Fibroblast of lung (primary cell): ENCODE measurements at places on chromosomes 1 and 21. TPM values are rescaled to one million over a fixed set of nuclear protein-coding genes. Genes with fewer than 3 reads are reported as not detected.

DNA sequence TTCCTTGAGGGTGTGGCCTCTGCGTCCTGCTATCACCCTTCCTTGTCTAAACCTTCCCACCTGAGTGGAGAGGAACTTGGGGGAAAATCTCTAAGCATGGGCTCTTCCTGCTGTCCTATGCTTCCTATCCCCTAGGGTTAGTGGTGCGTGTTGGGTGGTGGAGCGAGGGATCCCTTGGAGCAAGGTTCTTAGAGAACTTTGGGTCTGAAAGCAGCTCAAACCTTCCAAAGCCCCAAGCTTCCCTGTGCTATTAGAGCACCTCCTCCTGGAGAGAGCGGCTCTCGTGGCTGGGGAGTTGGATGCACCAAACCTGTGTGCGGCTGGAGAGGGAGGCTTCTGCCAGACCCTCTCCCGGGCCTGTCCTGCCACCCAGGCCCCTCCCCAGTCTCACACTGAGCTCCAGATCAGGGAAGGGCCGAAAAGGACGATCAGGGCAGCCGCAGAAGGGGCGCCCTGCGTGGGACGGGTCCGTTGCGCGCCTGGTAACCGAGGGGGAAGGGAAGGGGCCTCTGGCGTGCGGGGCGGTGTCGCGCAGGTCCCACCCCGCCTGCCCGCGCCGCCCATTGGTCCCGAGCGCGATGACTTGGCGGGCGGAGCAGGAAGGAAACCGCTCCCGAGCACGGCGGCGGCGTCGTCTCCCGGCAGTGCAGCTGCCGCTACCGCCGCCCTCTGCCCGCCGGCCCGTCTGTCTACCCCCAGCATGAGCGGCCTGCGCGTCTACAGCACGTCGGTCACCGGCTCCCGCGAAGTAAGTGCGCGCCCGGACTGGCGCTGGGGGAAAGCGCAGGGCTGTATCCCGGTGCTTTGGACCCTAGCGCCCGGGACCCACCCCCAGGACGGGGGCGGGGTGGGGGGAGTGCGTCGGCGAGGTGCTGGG, at the start of gene SH3BGRL3:
Gene SH3BGRL3 (plus strand): TSS at position 631 of the 877 bp plus-strand sequence. CDS start 70 bp downstream, at position 701.
- H3K27ac ChIP-seq, result peak within 1 kb of the TSS; percentile 84
- H3K36me3 ChIP-seq, result peaks cover 11% of the 10 kb centered on the region
- peak; percentile 85 for DNase-seq
- peaks cover 69% of the 10 kb centered on the region for H3K4me1 ChIP-seq
- peak within 1 kb of the TSS; percentile 71 for H3K4me3 ChIP-seq

DNA sequence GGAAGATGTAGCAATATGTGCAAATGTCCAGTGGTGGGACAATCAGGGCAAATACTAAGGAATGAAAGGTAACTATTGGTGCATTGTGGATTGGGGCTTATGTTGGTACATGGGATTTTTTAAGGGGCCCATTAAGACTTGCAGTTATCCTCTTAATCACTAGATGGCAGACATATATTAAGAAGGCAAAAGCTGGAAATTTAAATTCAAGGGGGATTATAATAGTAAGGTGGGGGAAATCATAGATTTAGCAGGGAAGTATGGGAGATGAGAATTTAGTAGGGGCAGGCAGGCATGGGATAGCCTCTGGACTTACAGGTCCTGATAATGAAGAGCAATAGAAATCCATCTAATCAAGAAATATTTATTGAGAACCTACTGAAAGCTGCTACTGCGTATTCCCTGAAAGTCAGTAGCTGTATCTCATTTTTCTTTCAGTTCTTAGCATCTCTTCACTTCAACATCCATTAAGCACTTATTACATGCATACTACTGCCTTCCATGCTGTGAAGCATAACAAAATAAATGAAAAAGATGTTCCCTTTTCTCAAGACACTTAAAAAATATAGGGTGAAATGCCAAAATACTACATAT, 251.8 kb downstream of the CRB1 start:
- peak; percentile 11 for DNase-seq
- no peaks in the 10 kb centered on the region for H3K4me1 ChIP-seq
- no peak overlapping the region for H3K4me3 ChIP-seq
- H3K27ac ChIP-seq, result no peak overlapping the region

DNA sequence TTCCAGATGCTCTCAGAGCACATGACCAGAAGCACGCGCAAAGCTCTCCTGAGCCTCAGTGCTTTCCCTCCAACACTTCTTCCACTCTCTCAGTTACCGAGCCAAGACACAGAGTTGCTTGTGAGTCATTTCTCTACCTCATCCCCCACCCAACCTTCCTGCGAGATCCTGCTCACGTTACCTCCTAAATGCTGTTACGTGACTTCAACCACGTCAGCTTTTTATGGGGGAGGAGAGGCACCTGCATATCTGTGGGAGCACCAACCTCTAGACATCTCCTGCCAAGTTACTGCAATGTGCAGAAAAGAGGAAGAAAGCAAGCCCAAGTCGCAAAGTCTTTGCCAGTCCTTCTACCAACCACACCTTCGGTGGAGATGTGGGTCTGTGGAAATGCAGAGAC, 27.2 kb upstream of the ERG start:
- H3K27ac ChIP-seq, result no peak overlapping the region
- H3K36me3 ChIP-seq, result no peaks in the 10 kb centered on the region
- H3K4me3 ChIP-seq, result no peak overlapping the region
- H3K27me3 ChIP-seq, result peaks cover 3% of the 10 kb centered on the region
- DNase-seq, result no peak

GRCh38 chr1:63931468-63931867, 157.7 kb downstream of the ROR1 start:
- H3K4me3 ChIP-seq, result no peak overlapping the region
- no peak overlapping the region for H3K27ac ChIP-seq
- H3K36me3 ChIP-seq, result no peaks in the 10 kb centered on the region
- DNase-seq, result peak; percentile 61
- no peaks in the 10 kb centered on the region for H3K27me3 ChIP-seq

DNA sequence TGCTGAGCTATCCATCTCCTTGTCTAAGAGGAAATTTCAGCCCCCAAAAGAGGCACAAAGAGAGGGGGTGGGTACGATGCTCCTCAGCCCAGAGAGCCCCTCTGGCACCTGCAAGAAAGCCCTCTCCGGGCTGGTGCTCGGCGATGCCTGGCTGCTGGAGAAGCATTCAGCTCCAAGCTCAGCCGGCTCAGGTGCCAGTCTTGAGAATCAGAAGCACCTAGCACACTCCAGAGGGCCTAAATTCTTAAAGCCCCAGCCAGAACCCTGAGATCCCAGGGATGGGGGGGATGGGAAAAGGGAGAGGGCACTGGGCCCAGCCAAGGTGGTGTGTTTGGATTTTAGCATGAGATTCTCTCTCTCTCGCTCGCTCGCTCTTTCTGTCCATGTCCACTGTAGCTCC, 2.9 kb downstream of the GRIK3 start:
- no peak overlapping the region for H3K27ac ChIP-seq
- no peaks in the 10 kb centered on the region for H3K4me1 ChIP-seq
- no peak overlapping the region for H3K4me3 ChIP-seq

Gene DNAI4
- total RNA-seq, result 10.8 and 12.1 TPM in 2 replicates

Gene METTL13
- total RNA-seq, result 38.0 and 38.5 TPM in 2 replicates

Gene SAMD11
- total RNA-seq, result 3.8 and 7.7 TPM in 2 replicates

Gene HAO2
- total RNA-seq, result not detected in 2 replicates
